CD4-positive, alpha-beta T cell treated with Interleukin-4 for 1 hour (primary cell): ENCODE measurements at places on chromosomes 12 and 14.
A peak's percentile ranks its signal among the peaks of the same experiment; 100 is the strongest.

- no peak for DNase-seq
Observed at GRCh38 chr14:71703477-71703876, 228.8 kb upstream of the RGS6 start.

DNA sequence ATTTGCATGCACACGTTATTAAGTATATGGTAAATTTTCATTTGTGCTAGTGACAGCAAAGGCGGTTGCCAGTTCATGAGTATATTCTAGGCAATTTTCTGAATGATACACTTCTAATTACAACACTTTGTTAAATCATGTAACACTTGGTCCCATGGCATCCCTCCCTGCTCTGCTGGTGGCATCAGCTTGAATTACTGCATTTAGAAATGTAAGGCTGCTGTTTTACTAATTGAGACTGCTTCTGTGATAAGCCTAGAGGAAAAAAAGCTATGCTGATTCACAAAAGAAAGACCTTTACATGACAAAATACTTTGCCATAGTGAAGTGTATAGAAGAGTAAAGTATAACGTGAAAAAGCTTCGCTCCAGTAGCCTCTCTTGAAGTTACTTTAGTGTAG, 636.1 kb downstream of the KCNH5 start:
- DNase-seq, result no peak

- peak; percentile 13 for DNase-seq
Observed at GRCh38 chr12:104957719-104958000, 430 bp downstream of the SLC41A2 start.

DNA sequence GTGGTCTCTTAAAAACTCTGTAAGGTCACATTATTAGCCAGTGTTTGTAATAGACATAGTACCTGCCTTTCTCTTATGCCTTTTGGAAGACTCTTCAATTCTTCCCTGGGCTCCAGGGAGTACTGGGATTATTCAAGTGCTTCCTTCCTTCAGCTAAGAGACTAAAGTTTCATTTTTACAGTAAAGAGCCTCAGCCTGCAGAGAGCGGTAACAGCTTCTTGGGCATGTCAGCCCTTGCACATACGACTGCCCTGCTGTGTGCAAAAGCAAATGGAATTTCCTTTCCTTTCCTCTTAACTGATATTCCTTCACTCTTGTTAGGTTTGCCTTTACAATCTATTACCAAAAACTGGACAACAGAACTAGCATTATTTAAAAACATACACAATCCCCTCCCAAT, 32.9 kb upstream of the AMIGO2 start:
- DNase-seq, result no peak

DNA sequence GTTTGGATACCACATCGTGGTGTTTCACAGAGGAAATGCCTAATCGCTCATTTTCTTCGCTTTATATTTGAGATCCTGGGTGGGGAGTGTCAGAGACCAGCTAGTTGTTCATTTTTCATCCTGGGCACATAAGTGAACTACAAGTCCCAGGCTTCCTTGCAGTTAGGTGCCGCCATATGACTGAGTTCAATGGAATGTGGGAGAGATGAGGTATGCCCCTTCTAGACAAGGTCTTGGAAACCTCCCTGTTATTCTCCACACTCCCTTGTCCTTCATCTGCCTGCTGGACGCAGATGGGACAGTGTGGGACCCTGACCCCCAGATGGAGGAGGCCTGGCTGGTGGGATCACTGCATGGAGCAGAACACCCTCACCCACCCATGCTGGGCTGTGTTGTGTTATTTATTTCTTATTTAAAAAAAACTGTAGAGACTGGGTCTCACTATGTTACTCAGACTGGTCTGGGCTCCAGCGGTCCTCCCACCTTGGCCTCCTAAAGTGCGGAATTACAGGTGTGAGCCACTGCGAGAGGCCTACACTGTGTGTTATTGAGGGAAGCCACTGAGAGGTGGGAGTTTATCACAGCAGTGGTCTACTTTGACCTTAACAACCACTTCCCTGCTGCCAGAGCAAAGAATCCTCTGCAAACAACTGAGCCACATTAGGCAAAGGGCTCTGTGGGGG, 42.9 kb upstream of the VRK1 start:
- no peak for DNase-seq

GRCh38 chr12:113063396-113064350, 7.1 kb downstream of the DTX1 start:
- DNase-seq, result no peak

DNA sequence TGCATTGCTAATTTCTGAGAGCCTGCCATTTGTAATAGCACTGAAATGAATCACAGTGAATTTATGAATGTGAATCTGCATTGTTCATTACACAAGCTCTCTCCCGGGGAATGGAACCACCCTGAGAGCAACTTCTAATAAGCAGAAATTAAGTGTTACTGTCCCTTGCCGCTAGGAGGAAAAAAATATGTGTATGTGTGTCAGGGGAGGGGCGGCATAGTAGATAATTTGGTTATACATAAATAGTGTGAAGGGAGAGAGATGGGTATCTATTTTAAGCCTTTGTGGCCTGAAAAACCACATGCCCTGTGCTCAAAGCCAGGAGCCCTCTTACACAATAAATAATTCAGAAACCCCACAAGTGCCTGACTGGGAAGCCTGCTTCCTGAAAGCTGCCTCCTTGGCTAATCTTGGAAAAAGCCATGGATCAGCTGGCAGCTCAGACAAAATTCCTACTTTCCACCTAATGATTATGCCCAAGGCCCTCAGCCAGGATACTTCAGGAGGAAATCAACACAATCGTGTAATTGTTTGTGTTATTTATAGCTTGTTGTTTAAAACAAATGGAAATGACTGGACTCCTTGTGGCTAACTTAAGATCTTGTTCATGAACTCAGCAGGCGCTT, 366.2 kb upstream of the KITLG start:
- no peak for DNase-seq

GRCh38 chr12:55392032-55392795, 8.1 kb upstream of the OR6C65 start:
- no peak for DNase-seq

DNA sequence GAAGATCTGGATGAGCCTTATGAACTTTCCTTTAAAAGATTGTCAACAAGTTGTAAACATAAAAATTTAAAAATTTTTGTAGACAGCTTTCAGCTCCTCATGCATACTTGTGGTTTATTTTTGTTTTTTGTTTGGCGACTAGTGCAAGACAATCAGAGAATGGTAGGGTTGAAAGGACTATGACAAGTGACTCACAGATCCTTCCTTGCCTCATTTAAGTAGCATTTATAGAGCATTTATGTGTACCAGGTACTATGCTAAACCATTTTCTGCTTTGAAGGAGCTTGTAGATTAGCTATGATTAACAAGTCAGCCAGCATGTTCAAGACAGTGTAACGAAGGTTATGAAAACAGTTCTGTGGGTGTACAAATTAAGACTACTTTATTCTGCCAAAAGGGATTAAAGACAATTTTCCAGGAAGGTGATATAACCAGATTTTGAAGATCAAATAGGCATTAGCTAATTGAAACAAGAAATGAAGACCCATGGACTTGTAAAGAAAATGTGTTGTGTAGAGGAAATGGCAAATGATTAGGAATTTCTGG, 122.0 kb downstream of the PCNX1 start:
- no peak for DNase-seq

GRCh38 chr14:29906256-29906870, 21.3 kb downstream of the PRKD1 start:
- DNase-seq, result no peak

DNA sequence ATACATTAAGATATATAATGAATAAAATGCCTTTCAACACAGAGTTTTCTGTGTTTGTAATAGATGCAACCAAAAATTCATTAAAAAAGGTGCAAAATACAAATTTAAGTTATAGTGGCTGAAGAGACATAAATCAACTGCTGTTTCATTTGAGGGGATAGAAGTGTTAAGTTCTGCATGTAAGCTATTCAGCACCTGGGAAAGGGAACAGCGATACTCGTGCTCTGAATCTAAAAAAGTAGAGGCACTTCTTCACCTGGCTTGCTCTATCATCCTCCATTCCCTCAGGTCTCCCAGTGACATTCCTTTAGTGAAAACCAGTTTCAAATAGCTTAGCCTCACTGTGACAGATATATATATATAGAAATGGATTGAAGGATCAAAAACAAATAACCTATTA, 222.6 kb downstream of the ACSS3 start:
- no peak for DNase-seq
